ENCODE measurements at places on chromosomes 5 and 9. TPM values are rescaled to one million over a fixed set of nuclear protein-coding genes. Genes with fewer than 3 reads are reported as not detected.

- no peak overlapping the region for H3K4me3 ChIP-seq
- H3K27ac ChIP-seq: no peak overlapping the region
- no peaks in the 10 kb centered on the region for H3K36me3 ChIP-seq
These were observed 5.1 kb upstream of the GPX8 start for GRCh38 chr5:55154873-55155272.

Gene MUSK
- 3.4 TPM for total RNA-seq

- H3K27ac ChIP-seq: no peak overlapping the region
- no peaks in the 10 kb centered on the region for H3K27me3 ChIP-seq
- H3K4me3 ChIP-seq: no peak overlapping the region
- peaks cover 2% of the 10 kb centered on the region for H3K36me3 ChIP-seq
These were observed 55.9 kb downstream of the DAP start for GRCh38 chr5:10704949-10705621.

GRCh38 chr9:134328341-134328840, 2.1 kb downstream of the RXRA start:
- H3K27me3 ChIP-seq: no peaks in the 10 kb centered on the region
- H3K4me1 ChIP-seq: peaks cover 88% of the 10 kb centered on the region
- peak overlapping the region; percentile 81 for H3K27ac ChIP-seq
- H3K36me3 ChIP-seq: peaks cover 14% of the 10 kb centered on the region
- DNase-seq: no peak

Gene DMGDH
- total RNA-seq: 7.6 TPM

Gene BAAT
- total RNA-seq: 0.40 TPM

Gene GABRA6
- total RNA-seq: not detected

Gene TMEM215
- 0.44 TPM for total RNA-seq

Gene ZNF608
- 61.9 TPM for total RNA-seq

- H3K4me3 ChIP-seq: no peak overlapping the region
- H3K27ac ChIP-seq: no peak overlapping the region
- H3K27me3 ChIP-seq: no peaks in the 10 kb centered on the region
- peaks cover 61% of the 10 kb centered on the region for H3K4me1 ChIP-seq
These were observed 58.7 kb upstream of the RNU6ATAC start for GRCh38 chr9:134223091-134223490.

DNA sequence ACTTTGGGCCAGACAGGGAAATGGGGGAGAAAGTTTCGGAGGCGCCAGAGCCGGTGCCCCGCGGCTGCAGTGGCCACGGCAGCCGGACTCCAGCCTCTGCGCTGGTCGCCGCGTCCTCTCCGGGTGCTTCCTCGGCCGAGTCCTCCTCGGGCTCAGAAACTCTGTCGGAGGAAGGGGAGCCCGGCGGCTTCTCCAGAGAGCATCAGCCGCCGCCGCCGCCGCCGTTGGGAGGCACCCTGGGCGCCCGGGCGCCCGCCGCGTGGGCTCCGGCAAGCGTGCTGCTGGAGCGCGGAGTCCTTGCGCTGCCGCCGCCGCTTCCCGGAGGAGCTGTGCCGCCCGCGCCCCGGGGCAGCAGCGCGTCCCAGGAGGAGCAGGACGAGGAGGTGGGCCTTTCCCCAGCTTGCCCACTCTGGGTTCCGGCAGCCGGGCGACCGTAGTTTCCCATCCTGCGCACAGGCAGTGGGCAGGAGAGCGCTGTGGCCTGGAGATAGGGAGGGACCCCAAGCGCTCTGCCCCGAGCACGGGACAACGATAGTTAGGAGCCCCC, 516 bp downstream of the MAST4 start:
- H3K4me3 ChIP-seq: peak overlapping the region; percentile 53
- no peak overlapping the region for H3K27ac ChIP-seq
- H3K36me3 ChIP-seq: no peaks in the 10 kb centered on the region
- H3K27me3 ChIP-seq: peaks cover 30% of the 10 kb centered on the region
- no peak for DNase-seq
- peaks cover 8% of the 10 kb centered on the region for H3K4me1 ChIP-seq

DNA sequence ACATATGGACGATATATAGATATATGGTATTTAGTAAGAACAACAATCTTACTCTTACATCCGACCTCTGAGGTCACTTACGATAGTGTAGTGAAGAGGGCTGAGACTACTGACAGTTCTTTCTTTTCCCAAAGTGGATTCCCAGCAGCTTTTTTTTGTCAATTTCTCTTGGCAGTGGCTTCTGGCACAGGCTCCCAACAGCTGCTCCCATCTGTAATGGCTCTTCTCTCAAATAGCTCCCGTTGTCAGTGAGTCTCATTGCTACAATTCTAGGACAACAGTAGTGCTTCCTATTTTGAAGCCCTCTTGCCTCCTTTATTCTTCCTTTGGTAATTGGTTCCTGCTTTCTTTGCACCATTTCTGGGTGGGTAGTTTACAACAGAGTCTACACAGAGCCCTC, 68.4 kb downstream of the SLC25A46 start:
- no peaks in the 10 kb centered on the region for H3K36me3 ChIP-seq
- H3K27ac ChIP-seq: no peak overlapping the region
- H3K4me3 ChIP-seq: no peak overlapping the region
- H3K27me3 ChIP-seq: no peaks in the 10 kb centered on the region
- no peaks in the 10 kb centered on the region for H3K4me1 ChIP-seq

DNA sequence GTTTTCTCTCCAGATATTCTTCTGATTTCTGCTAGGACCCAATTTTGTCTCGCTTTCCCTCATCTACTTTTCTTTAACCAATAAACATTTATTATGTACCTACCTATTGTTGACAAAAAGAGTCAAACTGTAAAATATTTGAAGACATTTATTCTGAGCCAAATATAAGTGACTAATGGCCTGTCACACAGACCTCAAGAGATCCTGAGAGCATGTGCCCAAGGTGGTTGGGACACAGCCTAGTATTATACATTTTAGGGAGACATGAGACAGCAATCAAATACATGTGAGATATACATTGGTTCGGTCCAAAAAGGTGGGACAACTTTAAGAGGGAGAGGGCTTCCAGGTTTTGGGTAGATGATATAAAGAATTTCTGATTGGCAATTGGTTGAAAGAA, 191.8 kb downstream of the NXNL2 start:
- H3K4me1 ChIP-seq: no peaks in the 10 kb centered on the region
- no peak overlapping the region for H3K27ac ChIP-seq
- no peak overlapping the region for H3K4me3 ChIP-seq
- H3K36me3 ChIP-seq: no peaks in the 10 kb centered on the region
- no peaks in the 10 kb centered on the region for H3K27me3 ChIP-seq

DNA sequence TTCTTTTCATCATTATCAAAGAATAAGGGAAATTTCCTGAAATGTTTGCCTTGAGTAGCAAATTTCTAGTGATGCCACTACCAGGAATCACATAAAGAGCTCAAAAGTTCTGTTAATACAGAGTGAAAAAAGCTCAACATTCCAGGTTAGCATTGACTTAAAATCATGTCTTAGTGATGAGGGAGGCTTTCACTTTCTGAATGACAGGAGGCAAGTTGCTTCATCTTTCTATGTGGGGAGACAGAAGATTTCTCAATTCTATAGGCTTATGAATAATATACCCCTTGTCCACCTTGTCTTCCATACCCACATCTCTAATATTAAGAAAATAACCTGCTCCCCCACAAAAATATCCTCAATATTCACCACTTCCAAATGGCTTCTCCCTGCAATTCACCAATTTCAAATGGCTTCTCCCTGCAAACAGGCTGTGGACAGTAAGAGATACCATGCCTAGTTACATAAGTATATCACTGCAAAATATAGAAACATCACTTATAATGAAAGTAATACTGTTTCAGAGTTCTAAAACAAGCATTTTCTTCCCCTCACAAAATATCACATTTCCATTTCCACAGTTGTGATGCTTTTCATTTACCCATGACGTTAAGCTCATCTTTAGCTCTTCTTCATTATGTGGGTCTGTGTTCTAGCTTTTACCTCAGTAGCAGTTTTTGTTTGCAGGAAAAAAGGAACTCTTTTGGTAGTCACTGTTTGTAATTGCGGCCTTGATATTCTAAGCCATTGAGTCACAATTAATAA, 2.2 kb upstream of the JAK2 start:
- no peak for DNase-seq
- no peaks in the 10 kb centered on the region for H3K36me3 ChIP-seq
- H3K4me1 ChIP-seq: peaks cover 7% of the 10 kb centered on the region
- H3K4me3 ChIP-seq: no peak overlapping the region
- no peak overlapping the region for H3K27ac ChIP-seq

Gene PPWD1
- 66.7 TPM for total RNA-seq

Gene ALDH7A1
- 64.5 TPM for total RNA-seq

DNA sequence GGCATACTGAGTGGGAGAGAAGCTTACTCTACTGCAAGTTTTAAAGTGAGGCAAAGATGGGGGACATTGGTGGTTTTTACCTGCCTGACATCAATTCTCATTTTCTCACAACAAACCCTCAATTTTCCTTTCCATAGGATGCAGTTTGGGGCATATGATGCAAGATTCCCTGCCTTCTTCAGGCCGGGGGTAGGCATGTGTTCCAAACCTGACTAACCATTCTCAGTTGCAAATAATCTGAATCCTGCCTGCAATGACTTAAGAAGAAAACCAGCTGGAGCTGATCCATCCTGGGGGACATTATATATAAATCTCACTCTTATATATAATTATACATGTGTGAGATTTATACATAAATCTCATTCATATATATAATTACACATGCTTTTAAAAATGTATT, 223.6 kb upstream of the EFNA5 start:
- no peaks in the 10 kb centered on the region for H3K36me3 ChIP-seq
- H3K27me3 ChIP-seq: no peaks in the 10 kb centered on the region
- no peaks in the 10 kb centered on the region for H3K4me1 ChIP-seq
- H3K4me3 ChIP-seq: no peak overlapping the region
- H3K27ac ChIP-seq: no peak overlapping the region

Gene ALDH1A1
- total RNA-seq: 74.5 TPM

Gene NUTM2G
- total RNA-seq: not detected

DNA sequence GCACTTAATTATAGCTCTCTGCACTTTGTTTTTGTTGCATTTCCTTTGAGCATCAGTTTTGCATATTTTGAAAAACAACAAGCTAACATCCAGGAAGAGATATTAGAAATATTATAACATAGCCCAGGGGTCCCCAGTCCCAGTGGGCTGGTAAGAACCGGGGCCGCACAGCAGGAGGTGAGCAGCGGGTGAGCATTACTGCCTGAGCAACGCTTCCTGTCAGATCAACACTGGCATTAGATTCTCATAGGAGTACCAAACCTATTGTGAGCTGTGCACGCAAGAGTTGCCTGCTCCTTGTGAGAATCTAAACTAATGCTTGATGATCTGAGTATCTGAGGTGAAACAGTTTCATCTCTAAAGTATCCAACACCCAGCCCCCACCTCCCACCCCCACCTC, 675.9 kb upstream of the ZNF608 start:
- H3K27me3 ChIP-seq: no peaks in the 10 kb centered on the region
- no peaks in the 10 kb centered on the region for H3K36me3 ChIP-seq
- H3K4me1 ChIP-seq: no peaks in the 10 kb centered on the region
- no peak overlapping the region for H3K27ac ChIP-seq
- DNase-seq: no peak

DNA sequence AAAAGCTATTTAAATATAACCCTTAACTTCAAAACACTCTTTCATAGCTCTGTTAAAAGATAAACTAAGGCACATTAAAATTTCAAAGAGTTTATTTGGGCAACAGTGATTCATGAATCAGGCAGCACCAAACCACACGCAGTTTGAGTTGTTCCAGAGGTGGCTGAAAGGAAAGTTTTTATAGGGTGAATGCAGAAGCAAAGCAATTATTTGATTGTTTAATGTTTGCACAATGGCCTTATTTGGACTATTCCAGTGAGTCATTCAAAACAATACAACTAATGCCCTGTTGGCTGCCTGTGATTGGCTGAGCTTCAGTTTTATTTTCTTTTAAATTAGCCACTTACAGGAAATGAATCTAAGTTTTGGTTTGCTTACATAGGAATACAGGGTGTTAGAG, 125.3 kb downstream of the CEP120 start:
- no peak overlapping the region for H3K27ac ChIP-seq
- no peaks in the 10 kb centered on the region for H3K36me3 ChIP-seq
- H3K4me3 ChIP-seq: no peak overlapping the region
- DNase-seq: no peak

DNA sequence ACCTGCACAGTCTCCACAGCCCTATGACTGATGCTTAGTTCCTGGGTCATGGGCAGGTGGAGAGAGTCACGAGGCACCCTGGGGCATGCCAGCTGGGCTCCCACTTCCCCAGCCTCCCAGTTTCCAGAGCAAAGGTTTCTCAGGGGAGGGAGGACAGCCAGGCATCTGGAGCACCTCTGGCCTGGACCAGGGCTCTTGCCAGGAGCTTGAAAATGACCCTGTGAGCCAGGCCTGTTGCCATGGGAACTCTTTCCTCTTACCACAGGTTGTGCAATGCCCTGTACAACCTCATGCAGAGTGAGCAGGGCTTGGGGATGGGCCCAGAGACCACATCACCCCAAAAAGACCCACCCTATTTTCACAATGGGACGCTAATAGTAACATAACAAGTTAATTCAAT, 113.1 kb downstream of the PSD2 start:
- peaks cover 18% of the 10 kb centered on the region for H3K4me1 ChIP-seq
- H3K36me3 ChIP-seq: no peaks in the 10 kb centered on the region
- peaks cover 4% of the 10 kb centered on the region for H3K27me3 ChIP-seq
- H3K27ac ChIP-seq: no peak overlapping the region

Gene PLPPR1
- total RNA-seq: 35.9 TPM

Gene IRX2
- 11.0 TPM for total RNA-seq

DNA sequence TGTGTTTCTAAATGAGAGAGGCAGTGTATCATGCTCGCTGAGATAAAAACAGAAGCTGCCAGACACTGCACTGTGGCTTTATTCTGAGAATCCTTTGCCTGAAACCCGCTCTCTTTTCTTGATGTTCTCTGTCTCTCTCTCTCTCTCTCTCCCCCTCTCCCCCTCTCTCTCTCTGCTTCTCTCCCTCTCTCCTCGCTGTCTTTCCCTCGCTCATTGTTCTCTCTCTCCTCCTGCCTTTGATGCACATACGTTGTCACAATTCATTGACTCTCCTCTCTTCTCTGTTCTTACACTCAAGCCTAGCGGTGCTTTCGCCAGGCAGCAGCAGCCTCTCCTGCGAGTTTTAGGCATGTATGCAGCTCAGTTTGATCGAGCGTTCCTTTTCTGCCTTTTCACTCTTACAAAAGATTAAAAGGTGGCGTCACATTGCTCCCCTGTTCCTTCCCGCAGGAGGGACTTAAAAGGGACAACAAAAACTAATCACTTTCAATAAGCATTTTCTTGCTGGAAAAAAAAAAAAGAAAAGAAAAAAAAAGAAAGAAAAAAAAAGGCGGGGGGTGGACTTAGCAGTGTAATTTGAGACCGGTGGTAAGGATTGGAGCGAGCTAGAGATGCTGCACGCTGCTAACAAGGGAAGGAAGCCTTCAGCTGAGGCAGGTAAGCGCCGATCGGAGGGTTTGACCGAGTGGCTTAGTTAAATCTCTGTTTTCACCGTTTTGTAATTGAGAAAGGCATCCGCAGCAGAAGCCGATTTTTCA, 717.9 kb upstream of the WWC1 start:
- peaks cover 5% of the 10 kb centered on the region for H3K27me3 ChIP-seq
- H3K27ac ChIP-seq: peak overlapping the region; percentile 72
- H3K4me1 ChIP-seq: no peaks in the 10 kb centered on the region
- peak; percentile 64 for DNase-seq
- H3K4me3 ChIP-seq: peak overlapping the region; percentile 53

Gene SMIM23
- not detected for total RNA-seq

- no peak overlapping the region for H3K27ac ChIP-seq
- H3K4me3 ChIP-seq: no peak overlapping the region
- DNase-seq: no peak
- no peaks in the 10 kb centered on the region for H3K27me3 ChIP-seq
These were observed 86.3 kb upstream of the TAF11L2 start for GRCh38 chr5:17411436-17412402.

- no peak overlapping the region for H3K27ac ChIP-seq
- H3K36me3 ChIP-seq: no peaks in the 10 kb centered on the region
- no peak overlapping the region for H3K4me3 ChIP-seq
- no peaks in the 10 kb centered on the region for H3K27me3 ChIP-seq
- no peak for DNase-seq
These were observed 31.8 kb downstream of the ZFAND5 start for GRCh38 chr9:72333197-72333596.
